Suppressor macrophage (primary cell): ENCODE measurements at places on chromosomes 11 and 22.

DNA sequence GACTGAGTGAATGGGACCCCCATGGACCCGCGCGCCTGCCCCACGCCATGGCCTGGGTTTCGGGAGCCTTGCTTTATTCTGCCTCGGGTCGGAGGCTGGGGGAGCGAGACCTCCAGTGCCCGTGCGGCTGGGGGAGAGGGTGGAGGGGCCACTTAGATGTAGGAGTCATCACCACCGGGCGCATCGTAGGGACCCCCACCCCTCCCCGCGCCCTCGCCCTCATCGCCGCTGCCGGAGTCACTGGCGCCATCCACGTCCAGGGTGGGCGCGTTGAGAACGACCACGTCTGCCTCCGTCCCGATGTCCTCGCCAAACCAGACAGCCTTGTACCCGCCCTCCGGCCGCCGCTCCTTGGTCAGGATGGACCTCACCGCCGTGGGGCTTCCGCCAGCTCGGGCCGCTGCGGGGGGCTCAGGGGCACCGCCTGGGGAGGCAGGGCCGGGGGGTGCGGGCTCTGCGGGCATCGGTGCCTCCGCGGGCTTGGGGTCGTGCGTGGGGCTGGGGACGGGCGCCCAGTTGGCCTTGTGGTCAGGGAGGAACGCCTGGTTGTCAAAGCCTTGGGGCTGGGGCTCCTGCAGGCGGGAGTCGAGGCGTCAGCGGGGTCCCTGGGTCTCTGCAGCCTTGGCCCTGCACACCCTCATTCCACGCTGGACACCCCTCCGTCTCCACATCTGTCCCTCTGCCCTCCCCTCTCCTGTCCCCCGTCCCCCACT, 1.6 kb upstream of the IRF7 start:
- no peak for DNase-seq

GRCh38 chr11:104830080-104830479, 68.2 kb downstream of the CASP12 start:
- DNase-seq: no peak

GRCh38 chr22:45036154-45036553, 26.3 kb upstream of the PHF21B start:
- no peak for DNase-seq

DNA sequence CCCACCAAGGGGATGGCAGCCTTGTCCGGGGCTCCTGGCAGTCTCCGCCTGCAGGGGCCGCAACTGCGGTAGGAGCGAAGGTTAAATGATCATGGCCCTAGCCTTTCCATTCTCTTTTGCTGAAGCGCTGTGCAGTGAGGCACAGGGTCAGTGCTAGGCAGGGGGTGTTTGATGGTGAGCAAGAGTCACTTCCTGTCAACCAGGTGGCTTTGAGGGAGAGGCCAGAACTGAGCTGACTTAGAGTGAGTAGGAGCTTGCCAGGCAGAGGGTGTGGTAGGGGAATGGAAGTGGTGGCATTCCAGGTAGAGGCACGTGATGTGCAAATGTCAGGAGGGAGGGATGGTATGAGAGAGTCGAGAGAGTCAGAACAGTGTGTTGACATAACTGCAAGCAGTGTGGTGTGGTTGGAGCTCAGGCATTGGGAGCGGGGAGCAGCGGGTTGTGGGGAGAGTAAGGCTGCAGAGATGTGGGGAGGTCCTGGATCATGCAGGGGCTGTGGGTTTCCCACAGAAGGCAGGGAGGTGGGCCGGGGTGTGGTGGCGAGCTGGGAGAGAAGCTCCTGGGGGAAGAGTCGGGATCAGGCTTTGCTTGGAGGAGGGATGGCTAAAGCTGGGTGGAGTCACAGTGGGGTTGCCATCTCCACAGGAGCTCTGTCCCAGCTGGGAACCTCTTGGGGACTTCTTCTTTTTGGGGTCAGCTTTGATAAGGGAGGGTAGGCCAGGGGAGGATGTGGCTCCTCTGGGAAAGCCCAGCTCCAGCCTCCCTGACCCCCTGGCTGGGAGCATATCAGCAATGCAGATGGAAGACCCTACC, 33.3 kb downstream of the AMPD3 start:
- DNase-seq: no peak

DNA sequence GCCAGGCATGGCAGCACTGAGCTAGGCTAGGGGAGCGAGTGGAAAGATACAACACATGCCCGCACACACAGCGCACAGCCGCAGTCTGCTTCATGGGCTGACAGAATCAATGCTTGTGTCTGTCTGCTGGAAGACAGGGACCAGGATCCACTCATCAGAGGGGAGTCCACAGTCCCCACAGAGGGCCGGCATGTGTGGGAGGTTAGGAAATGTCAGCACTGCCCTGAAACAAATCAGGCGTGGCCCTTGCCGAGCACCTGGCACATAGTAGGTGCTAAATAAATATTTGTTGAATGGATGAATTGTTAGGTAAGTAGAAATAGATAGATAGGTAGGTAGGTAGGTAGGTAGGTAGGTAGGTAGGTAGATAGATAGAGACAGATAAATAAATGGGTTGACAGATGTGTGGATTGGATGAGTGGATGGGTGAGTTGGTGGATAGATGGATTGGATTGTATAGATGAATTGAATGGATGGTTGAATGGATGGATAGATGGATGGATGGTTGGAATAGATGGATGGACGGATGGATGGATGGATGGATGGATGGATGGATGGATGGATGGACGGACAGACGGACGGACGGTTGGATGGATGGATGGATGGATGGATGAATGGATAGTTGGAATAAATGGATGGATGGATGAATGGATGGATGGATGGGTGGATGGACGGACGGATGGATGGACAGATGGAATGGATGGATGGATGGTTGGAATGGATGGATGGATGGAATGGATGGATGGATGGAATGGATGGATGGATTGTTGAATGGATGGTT, 3.3 kb downstream of the SLC22A12 start:
- no peak for DNase-seq

- DNase-seq: no peak
Observed at GRCh38 chr11:44266056-44266780, 43.7 kb downstream of the ALX4 start.

GRCh38 chr11:35082321-35083180, 56.4 kb upstream of the CD44 start:
- peak; percentile 96 for DNase-seq

- DNase-seq: no peak
Observed at GRCh38 chr22:43490311-43490710, 78.5 kb downstream of the MPPED1 start.
